ENCODE measurements at places on chromosomes 6 and 20. TPM values are rescaled to one million over a fixed set of nuclear protein-coding genes. Genes with fewer than 3 reads are reported as not detected.

The LRRC1 gene
- total RNA-seq = 11.8 TPM

DNA sequence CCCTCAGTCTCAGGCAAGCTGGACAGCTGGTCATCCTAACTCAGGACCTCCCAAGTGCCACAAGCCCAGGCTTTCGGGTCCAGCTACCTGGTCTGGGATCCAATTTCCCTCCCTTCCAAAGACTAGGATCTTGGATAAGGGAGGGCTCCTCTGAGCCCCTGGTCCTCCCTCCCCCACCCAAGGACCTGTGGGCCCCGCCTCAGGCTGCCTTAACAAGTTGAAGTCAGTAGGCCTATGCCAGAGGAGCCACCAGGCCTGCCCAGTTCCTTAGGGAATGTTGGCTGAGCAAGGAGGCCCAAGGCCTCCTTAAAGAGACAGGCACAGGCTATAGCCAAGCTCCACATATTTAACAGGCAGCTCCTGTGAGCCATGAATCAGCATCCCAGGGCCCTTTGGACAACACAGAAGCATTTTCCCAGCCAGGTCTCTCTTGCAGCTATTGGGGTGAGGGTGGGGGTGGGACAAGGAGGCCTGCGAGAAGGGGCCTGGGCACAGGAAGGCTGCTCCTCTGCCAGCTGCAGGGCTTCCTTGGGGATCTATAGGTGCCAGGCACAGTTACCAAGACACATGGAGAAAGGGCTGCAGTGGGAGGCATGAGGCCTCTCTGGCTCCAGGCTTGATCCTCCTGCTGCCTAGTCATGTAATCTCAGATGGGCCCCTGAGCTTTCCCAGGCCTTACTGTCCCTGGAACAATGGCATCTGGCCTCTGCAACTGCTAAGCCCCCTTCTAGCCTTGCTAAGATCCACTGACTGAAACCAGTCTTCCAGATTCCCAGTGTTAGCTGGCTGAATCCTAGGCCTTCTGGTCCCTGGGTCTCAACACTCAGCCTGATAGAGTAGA, 27.4 kb upstream of the NOL4L start:
- H3K27me3 ChIP-seq = no peaks in the 10 kb centered on the region
- H3K27ac ChIP-seq = no peak overlapping the region
- H3K4me1 ChIP-seq = no peaks in the 10 kb centered on the region
- no peak overlapping the region for H3K4me3 ChIP-seq
- DNase-seq = no peak

The FAM83C gene
- total RNA-seq = not detected

The POM121L2 gene
- total RNA-seq = not detected

- H3K36me3 ChIP-seq = no peaks in the 10 kb centered on the region
- no peaks in the 10 kb centered on the region for H3K27me3 ChIP-seq
- H3K4me3 ChIP-seq = no peak overlapping the region
- no peak overlapping the region for H3K27ac ChIP-seq
- peaks cover 24% of the 10 kb centered on the region for H3K4me1 ChIP-seq
Observed at GRCh38 chr6:89956182-89956581, 61.9 kb downstream of the GJA10 start.

The PARD6B gene
- 13.1 TPM for total RNA-seq
